Hepatocyte (in vitro differentiated cells): ENCODE measurements at places on chromosomes 13 and 19. TPM values are rescaled to one million over a fixed set of nuclear protein-coding genes. Genes with fewer than 3 reads are reported as not detected.

DNA sequence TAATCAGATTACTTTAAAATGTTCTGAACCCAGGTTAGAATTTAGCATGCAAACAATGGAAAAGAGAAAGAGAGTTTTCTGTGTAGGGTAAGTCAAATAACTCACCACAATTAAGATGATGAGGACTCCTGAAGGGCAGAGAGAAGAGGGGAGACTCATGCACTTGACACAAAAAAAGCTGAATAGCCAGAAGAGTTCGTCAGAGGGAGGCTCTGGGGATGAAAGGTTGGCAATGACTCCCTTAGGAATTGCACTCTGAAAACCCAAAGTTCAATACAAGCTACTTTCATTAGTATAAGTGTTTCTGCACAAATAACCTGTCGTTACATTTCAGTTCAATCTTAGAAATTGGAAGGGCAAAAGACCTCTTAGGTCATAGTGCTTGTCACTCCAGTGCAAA lies 434.4 kb upstream of the PCDH9 start:
- DNase-seq, result no peak

The NANOS3 gene
- 2.1 and 4.0 TPM in 2 replicates for polyA plus RNA-seq

DNA sequence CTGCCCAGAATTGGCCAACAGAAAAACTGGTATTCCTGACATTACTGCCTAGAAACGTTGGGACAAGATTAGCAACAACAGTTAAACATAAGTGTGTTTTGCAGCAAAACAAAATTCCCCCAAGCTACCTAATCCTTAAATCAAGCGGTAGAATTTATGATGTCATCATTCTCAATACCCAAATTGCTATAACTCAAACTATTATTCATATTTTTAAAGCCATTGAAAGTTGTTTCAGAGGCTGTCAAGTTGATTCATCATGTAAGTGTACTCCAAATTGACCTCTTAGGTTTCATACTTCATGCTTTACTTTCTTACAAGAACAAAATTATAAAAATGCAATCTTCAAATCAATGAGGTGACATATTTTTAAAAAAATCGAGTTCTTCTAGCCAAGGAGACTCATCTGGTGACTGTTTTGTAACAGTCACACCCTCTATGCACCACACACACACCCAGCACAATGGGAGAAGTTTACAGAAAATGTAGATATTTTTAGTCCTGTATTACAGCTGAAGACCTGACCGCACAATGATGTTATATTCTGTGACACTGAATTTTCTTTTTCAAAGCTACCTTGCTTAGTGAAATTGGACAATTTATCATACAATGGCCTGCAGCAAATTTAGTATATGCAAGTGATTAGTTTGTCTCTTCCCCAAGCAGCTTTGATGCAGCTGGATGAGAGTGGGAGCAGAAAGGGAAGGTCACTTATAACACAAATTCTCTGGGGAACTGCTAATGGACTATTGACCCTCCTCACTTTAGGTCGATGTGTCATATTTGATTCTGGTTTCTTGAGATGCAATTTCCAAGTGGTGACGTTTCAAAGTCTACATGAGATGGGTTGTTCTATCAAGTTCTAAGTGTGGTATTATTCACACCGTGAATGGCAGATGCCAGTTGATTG lies 345.3 kb upstream of the OBI1 start:
- DNase-seq, result no peak

GRCh38 chr13:30529085-30529834 lies 63.5 kb upstream of the HMGB1 start:
- no peak for DNase-seq

GRCh38 chr19:54333586-54334298 lies 5.2 kb downstream of the LILRA4 start:
- no peak for DNase-seq

DNA sequence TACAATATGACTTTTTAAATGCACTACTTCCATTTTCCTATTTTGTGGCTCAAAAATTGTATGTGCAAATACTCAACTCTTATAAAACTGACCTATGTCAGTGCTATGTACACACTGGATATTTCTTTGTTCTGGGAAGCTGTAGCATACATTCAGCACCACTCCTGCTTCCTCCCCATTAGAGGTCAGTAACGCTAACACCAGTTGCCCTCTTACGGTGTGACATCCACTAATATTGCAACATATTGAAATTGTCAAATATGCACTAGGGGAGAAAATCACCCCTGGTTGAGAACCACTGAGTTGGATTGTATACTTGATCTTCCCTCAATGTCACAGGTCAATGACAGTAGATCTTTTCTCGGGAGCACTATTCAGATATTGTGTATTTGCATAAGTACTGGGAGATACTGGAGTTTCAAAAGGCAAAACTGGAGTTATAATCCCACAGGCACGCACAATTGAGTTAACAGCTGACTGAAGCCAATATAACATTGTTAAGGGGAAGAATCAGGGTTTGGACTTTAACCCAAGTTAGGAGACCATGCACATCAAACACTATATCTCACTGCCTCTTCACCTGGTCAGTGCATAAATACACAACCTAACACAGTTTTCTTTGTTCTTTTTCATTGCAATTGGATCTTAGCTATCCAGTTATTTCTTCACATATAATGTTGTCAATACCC lies 1276.5 kb upstream of the MIR17HG start:
- peak; percentile 9 for DNase-seq

The ZNF235 gene
- 2.7 and 2.8 TPM in 2 replicates for polyA plus RNA-seq

The UBE2L5 gene
- polyA plus RNA-seq, result not detected in 2 replicates

DNA sequence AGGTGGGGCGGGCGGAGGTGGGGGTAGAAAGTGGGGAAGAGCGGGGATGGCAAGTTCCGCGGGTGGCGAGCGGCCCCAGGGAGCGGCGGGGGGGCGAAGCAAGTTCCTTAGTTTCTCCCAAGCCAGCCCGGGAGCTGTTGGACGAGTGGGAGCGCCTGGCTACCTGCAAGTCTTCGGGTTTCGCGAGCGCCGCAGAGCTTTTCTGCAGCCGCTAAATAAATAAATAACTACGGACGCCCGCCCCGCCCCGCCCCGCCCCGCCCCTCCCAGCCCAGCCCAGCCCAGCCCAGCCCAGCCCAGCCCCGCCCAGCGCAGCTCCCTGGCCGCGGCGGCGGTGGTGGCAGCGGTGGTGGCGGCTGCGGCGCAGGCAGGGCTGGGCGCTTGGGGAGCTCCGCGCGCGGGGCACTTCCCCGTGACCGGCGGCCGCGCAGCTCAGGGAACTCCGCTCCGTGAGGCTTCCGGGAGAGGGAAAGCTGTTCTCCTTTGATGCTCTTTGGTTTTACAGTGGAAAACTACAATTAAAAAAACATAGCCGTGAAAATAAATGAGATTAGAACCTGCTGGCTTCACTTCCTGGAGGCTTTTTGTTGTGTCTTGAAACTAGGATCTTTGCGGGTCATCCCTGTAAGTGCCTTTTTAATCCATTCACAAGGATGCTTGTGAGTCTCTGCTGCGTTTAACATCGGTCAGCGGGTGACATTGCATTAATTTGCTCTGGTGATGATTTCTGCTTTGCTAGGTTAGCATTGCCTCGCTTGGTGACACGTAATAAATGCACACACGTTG lies at the start of gene UBE2L5:
UBE2L5 (plus strand) TSS at position 440 of the 786 bp plus-strand sequence. CDS start 5,498 bp downstream, outside the sequence.
- DNase-seq, result peak; percentile 90

GRCh38 chr19:45469132-45469944 lies 1.5 kb downstream of the FOSB start:
- peak; percentile 95 for DNase-seq

DNA sequence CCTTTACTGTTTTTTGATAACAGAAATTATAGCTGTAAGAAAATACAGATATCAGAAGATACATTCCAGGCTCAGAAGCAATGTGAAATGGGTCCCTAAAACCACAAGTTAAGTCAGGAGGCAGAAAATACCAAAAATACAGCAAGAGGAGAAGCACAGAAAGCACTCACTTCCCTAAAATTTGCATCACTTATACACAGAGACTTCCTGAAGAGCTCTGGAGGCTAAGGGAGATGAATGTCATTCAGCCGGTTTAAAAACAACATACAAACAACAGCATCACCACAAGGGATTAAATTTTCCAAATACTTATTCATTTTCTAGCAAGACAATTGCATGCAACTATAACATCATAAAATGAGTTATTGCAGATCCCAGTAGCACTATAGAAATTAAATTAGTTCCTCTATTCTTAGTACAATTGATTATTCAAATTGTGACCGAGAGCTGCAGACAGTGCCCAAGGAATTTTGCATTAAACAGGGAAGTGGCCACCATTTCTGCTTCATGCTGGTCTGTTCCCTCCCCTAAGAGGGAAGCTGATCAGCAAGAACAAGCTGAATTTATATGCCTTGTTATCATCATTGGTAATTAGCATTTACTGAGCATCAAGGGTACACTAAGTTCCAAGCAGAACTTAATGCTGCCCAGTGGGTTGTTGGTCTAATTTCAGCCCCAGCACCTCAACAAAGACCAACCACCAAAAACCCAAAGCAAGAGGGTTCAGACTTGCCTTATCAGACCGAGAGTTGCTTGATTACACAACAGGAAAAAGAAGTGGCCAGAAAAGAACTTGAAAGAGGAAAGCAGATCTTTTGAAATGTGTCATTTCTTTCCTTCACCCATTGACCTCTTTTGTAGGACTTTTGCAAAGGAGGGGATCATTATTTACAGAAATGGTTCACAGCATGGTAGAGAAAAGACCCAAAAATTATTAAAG lies 140.7 kb downstream of the KCTD12 start:
- no peak for DNase-seq

GRCh38 chr19:17871878-17872250 lies at the start of gene SLC5A5:
TSS of gene SLC5A5 (plus strand) at chr19:17871945. CDS start at chr19:17872320, 375 bp downstream.
- no peak for DNase-seq

- peak; percentile 80 for DNase-seq
Measured at GRCh38 chr19:58279042-58279924, 528 bp downstream of the ZNF8 start.

The SLC1A6 gene
- 4.6 and 7.1 TPM in 2 replicates for polyA plus RNA-seq

DNA sequence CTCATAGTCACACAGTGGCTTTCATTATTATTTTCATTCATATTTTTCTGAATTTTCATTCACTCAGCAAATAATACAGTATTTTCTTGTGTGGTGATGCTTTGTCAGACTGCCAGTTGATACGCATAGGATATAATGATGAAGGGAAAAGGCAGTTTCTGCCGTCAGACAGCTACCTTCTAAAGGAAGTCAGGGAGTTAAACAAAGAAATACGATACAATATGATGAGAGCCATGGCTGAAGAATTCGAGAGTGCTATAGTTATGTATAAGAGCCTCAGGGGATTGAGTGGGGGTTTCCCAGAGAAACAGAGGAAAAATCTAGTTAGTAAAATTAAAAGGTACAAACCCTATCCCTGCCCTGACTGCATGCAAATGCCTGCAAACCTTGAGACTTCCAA lies 479.1 kb downstream of the OLFM4 start:
- DNase-seq, result no peak
